Activated naive CD8-positive, alpha-beta T cell treated with anti-CD3 and anti-CD28 coated beads, Interleukin-2, amount 10 ng/mL, durations not matched to agents 7 days and 5 days (primary cell): ENCODE measurements at places on chromosomes 16 and 17. TPM values are rescaled to one million over a fixed set of nuclear protein-coding genes. Genes with fewer than 3 reads are reported as not detected.

Gene C17orf100
- 2.0 TPM for total RNA-seq

GRCh38 chr16:72060405-72060804 is 2.6 kb upstream of the HPR start:
- H3K27me3 ChIP-seq = no peaks in the 10 kb centered on the region
- no peak overlapping the region for H3K4me3 ChIP-seq
- no peak for DNase-seq
- no peaks in the 10 kb centered on the region for H3K4me1 ChIP-seq

GRCh38 chr17:59470624-59471297 is 94.6 kb upstream of the DHX40 start:
- peaks cover 40% of the 10 kb centered on the region for H3K4me1 ChIP-seq
- no peaks in the 10 kb centered on the region for H3K36me3 ChIP-seq
- H3K4me3 ChIP-seq = no peak overlapping the region
- peaks cover 4% of the 10 kb centered on the region for H3K27me3 ChIP-seq
- H3K27ac ChIP-seq = no peak overlapping the region

Gene CDRT4
- 9.6 TPM for total RNA-seq

- no peak overlapping the region for H3K4me3 ChIP-seq
- H3K27ac ChIP-seq = no peak overlapping the region
- no peaks in the 10 kb centered on the region for H3K4me1 ChIP-seq
- DNase-seq = no peak
- H3K27me3 ChIP-seq = no peaks in the 10 kb centered on the region
Observed at GRCh38 chr16:9843424-9844018, 338.7 kb downstream of the GRIN2A start.

DNA sequence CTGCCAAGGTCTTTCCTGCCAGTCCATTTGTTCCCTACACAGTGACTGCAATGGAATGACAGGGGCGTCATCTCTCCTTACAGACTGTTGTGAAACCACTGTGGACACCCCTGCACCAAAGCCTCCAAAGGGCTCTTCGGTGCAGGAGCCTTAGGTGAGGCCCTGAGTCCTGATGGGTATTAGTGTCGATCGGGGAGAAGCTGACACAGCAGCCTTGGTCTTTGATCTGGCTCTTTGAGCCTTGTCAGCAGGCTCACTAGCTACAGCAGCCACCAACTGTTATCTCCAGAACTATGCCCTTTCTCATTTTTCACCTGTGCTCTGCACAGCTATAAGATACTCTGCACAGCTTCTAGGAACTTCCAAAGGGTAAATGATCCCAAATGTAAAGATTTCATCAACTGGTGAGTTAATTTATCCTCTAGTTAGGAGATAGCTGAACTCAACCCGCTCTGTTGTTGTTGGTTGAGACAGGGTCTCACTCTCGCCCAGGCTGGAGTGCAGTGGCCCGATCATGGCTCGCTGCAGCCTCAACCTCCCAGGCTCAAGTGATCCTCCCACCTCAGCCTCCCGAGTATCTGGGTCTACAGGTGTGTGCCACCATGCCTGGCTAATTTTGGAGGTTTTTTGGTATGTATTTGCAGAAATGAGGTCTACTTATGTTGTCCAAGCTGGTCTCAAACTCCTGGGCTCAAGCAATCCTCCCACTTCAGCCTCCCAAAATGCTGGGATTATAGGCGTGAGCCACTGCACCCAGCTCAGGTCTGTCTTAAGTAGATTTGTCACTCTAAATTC is 19.7 kb downstream of the G6PC1 start:
- H3K4me3 ChIP-seq = no peak overlapping the region
- H3K4me1 ChIP-seq = peaks cover 3% of the 10 kb centered on the region
- H3K27me3 ChIP-seq = peaks cover 20% of the 10 kb centered on the region
- no peaks in the 10 kb centered on the region for H3K36me3 ChIP-seq
- DNase-seq = no peak

Gene NFATC3
- total RNA-seq = 139 TPM

DNA sequence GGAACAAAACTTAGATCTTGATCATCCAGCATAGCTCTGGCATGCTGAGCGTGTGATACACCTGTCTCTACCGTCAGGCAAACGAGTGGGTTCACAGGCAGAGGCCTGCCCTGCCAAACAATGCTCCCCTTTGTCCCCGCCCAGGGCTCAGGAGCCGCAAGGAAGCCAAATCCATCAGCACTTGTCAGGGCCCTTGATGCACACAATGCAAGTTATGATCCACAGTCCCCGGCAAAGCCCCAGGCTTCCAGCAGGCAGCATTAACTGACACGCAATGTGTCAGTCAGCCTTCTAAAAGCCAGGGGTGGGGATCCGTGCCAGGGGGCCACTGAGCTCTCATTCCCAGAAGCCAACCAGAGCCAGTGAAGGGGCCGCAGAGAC is 460.9 kb downstream of the SLC39A11 start:
- H3K4me3 ChIP-seq = no peak overlapping the region
- no peak for DNase-seq
- H3K27ac ChIP-seq = no peak overlapping the region
- peaks cover 6% of the 10 kb centered on the region for H3K4me1 ChIP-seq
- H3K36me3 ChIP-seq = no peaks in the 10 kb centered on the region

GRCh38 chr16:30949650-30950515 is 1.0 kb downstream of the ORAI3 start:
- H3K36me3 ChIP-seq = peaks cover 8% of the 10 kb centered on the region
- H3K27ac ChIP-seq = peak overlapping the region; percentile 85
- peak overlapping the region; percentile 90 for H3K4me3 ChIP-seq
- H3K4me1 ChIP-seq = peaks cover 16% of the 10 kb centered on the region

Gene ATP2A1
- total RNA-seq = 4.6 TPM

- no peak overlapping the region for H3K4me3 ChIP-seq
- H3K27ac ChIP-seq = no peak overlapping the region
- H3K4me1 ChIP-seq = no peaks in the 10 kb centered on the region
- peaks cover 4% of the 10 kb centered on the region for H3K27me3 ChIP-seq
- no peaks in the 10 kb centered on the region for H3K36me3 ChIP-seq
- DNase-seq = no peak
Observed at GRCh38 chr16:4233431-4233830, 8.4 kb downstream of the SRL start.

Gene ZSCAN10
- 0.37 TPM for total RNA-seq

- no peak for DNase-seq
- H3K4me3 ChIP-seq = no peak overlapping the region
- H3K36me3 ChIP-seq = peaks cover 5% of the 10 kb centered on the region
- no peaks in the 10 kb centered on the region for H3K27me3 ChIP-seq
Observed at GRCh38 chr16:78462288-78463208, 363.1 kb downstream of the WWOX start.

Gene ZNF287
- 9.7 TPM for total RNA-seq

DNA sequence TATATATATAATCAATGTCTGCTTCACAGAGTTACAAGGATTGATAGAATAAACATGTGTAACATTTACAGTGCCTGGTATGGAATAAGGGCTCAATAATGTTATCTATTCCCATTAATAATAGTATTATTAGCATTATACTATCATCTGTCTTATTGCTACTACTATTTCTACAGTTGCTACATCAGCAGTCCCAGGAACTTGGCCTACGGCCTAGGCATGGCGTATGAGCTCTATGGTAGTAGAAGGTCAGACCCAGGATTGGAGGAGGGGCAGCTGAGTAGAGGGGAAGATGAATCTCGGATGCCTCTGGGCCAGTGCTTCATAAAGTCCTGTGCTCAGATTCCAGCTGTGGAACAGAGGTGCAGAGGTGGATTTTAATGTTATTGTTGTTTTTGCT is 146.3 kb upstream of the TBX2 start:
- peaks cover 20% of the 10 kb centered on the region for H3K4me1 ChIP-seq
- H3K36me3 ChIP-seq = peaks cover 4% of the 10 kb centered on the region
- no peak for DNase-seq
- no peak overlapping the region for H3K27ac ChIP-seq
- no peak overlapping the region for H3K4me3 ChIP-seq
- no peaks in the 10 kb centered on the region for H3K27me3 ChIP-seq

Gene QRICH2
- total RNA-seq = 3.7 TPM

- peaks cover 25% of the 10 kb centered on the region for H3K27me3 ChIP-seq
- no peak for DNase-seq
- H3K4me3 ChIP-seq = no peak overlapping the region
- H3K36me3 ChIP-seq = no peaks in the 10 kb centered on the region
- no peak overlapping the region for H3K27ac ChIP-seq
- peaks cover 3% of the 10 kb centered on the region for H3K4me1 ChIP-seq
Observed at GRCh38 chr16:85464383-85465305, 148.5 kb upstream of the GSE1 start.

- no peak overlapping the region for H3K27ac ChIP-seq
- H3K27me3 ChIP-seq = peaks cover 12% of the 10 kb centered on the region
- no peaks in the 10 kb centered on the region for H3K36me3 ChIP-seq
- H3K4me1 ChIP-seq = no peaks in the 10 kb centered on the region
- H3K4me3 ChIP-seq = no peak overlapping the region
Observed at GRCh38 chr16:15775663-15776304, 81.0 kb downstream of the MYH11 start.

DNA sequence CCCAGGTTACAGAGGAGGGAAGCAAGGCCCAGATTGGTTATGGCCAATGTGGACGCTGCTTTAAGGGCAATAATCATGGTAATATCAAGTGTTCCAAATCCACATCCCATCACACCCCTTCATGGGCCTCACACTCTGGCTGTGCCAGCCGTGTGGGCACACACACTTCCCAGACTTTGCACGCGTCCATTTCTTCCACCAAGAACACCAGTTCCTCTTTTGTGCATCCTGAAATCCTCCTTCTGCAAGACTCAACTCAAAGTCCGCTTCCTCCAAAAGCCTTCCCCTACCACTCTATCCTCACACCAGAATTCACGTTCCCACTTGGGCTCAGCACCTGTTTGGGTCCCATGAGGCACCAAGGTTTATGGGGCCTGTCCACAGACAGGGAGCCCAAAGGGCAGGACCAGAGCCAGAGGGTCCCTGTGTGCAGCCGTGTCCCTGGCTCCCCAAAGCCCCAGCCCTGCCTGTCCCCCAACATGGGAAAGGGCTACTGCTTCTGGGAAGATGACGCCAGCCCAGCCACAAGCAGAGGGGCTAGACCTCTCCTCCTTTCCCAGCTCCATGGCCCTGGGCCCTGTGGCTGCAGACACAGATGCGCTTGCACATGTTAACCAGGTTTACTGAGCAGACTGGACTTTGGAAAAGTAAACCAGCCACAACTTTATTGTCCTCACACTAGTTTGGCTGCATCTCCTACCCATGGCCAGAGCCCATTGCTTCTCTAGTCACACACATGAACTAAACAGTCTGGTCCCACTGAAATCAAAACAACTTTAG is 20.3 kb downstream of the SPNS3 start:
- H3K27me3 ChIP-seq = no peaks in the 10 kb centered on the region
- H3K36me3 ChIP-seq = peaks cover 16% of the 10 kb centered on the region
- H3K4me1 ChIP-seq = no peaks in the 10 kb centered on the region
- H3K27ac ChIP-seq = no peak overlapping the region
- no peak for DNase-seq
- H3K4me3 ChIP-seq = no peak overlapping the region
